Testis (tissue), 5 donors: ENCODE measurements at places on chromosomes 1 and 21.
A peak's percentile ranks its signal among the peaks of the same experiment; 100 is the strongest.

DNA sequence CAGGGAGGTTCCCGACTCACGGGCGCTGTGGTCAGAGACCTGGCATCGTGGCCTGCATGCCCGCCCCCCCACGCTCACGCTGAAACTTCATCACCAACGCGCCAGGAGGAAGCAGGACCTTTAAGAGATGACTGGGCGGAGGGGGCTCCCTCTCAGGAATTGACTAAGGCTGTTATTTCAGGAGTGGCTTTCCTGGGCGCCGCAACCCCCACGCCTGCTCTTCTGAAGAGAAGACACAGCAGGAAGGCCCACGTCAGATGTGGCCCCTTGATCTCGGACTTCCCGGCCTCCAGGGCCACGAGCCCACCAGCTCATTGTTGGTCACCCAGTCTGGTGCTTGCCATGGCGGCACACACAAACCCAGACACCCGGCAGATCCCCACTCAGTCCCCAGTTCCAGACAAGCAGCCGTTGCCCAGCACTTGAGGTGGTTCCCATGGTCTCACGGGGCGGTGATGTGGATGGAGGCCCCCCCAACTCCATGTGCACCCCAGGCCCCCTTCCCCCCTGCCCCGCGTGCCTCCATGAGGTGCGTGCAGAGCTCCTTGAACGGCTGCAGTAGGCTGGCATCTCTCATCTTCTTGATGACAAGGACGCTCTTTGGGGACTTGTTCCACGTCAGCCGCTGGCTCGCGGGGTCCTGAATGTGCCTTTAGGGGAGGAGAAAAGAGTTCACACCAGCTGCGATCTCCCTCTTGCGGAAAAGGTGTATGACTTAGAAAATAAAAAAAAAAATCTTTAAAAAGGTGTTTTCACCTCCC lies 21.4 kb downstream of the NADK start:
- no peak for DNase-seq

- DNase-seq: no peak
These were observed 20.8 kb upstream of the SPOCD1 start for GRCh38 chr1:31836638-31837037.

- DNase-seq: no peak
These were observed 688.1 kb downstream of the PLA2G4A start for GRCh38 chr1:187516874-187517273.

GRCh38 chr1:8763888-8764287 lies 53.6 kb downstream of the RERE start:
- DNase-seq: peak; percentile 23

GRCh38 chr1:6461538-6462411 lies 4.2 kb downstream of the TNFRSF25 start:
- no peak for DNase-seq
